Nephron progenitor cell (in vitro differentiated cells): ENCODE measurements at places on chromosomes 12 and 14.

GRCh38 chr12:53201177-53201541, 5.9 kb downstream of the ITGB7 start:
- H3K36me3 ChIP-seq: no peaks in the 10 kb centered on the region
- no peak overlapping the region for H3K4me3 ChIP-seq
- no peak for DNase-seq
- H3K27ac ChIP-seq: no peak overlapping the region
- peaks cover 9% of the 10 kb centered on the region for H3K4me1 ChIP-seq
- peaks cover 47% of the 10 kb centered on the region for H3K27me3 ChIP-seq

GRCh38 chr14:23627961-23628360, 8.2 kb upstream of the DHRS2 start:
- H3K36me3 ChIP-seq: no peaks in the 10 kb centered on the region

DNA sequence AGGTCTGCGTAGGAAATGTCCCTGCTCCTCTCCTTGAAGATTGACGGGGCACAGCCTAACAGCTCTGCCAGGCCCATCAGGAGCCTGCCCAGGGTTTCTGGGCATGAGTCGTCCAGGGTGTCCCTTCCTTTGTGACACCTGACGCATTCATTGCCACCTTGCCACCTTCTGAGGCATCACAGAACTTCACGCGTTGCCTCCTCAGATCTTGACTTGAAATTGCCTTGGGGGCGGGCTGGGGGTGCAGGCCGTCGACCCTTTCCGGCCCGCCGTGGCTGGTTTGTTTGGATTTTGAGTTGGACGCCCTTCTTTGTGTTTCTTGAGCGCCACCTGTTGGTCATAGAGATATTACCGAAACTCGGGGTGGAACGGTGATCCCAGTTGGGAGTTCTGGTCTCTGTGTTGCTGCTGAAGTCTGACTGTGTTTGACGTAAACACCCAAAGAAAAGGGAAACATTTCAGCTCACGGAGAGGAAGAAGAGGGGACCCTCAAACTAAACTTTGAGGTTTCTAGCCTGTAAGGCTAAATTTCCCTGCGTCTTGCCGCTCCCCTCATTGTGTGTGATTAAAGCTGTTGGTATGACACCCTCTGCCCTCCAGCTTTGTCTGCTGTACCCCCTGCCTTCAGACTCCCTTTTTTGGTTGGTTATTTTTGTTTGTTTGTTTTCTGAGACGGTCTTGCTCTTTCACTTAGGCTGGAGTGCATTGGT, 44.6 kb downstream of the MLXIP start:
- DNase-seq: peak; percentile 85
- H3K4me3 ChIP-seq: peak overlapping the region; percentile 32
- H3K4me1 ChIP-seq: peaks cover 31% of the 10 kb centered on the region
- H3K27ac ChIP-seq: peak overlapping the region; percentile 72
- peaks cover 5% of the 10 kb centered on the region for H3K36me3 ChIP-seq
- peaks cover 4% of the 10 kb centered on the region for H3K27me3 ChIP-seq

DNA sequence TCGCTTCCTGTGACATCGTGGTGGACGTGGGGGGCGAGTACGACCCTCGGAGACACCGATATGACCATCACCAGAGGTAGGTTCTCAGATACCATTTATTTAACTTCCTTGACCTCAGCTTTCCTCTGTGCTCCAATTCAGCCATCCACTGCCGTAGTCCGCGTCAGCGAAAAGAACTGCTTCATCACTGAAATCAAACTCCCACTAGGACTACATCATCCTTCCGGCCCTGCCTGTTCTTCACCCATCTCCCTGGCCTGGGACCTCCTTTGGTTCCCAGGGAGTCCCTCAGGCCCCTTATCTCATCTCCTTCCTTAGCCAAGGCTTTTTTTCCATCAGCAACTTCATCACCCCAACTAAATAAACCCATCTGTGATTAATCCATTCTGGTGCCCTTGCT, 692 bp downstream of the MYG1 start:
- peak overlapping the region; percentile 90 for H3K4me3 ChIP-seq
- peaks cover 64% of the 10 kb centered on the region for H3K4me1 ChIP-seq
- H3K36me3 ChIP-seq: peaks cover 23% of the 10 kb centered on the region
- H3K27me3 ChIP-seq: peaks cover 3% of the 10 kb centered on the region
- H3K27ac ChIP-seq: no peak overlapping the region
- no peak for DNase-seq

DNA sequence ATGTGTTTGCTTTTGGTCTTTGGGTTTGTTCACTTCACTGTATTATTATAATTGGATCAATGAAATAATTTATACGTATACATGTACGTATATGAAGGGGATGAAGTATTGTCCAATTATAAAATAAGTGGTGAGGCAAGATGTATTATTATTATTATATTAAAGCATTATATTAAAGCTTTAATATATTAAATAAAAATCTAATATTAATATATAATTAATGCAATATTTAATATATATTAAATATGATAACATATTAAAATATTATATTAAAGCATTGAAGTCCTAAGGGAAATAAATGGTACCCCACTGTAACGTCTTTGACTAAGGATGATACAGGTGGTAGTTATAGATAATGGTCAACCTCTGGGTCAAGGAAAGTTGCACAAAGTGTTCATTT, 63.7 kb upstream of the RTL1 start:
- no peaks in the 10 kb centered on the region for H3K4me1 ChIP-seq
- no peak overlapping the region for H3K4me3 ChIP-seq
- H3K36me3 ChIP-seq: no peaks in the 10 kb centered on the region
- peaks cover 11% of the 10 kb centered on the region for H3K27me3 ChIP-seq
- no peak overlapping the region for H3K27ac ChIP-seq

DNA sequence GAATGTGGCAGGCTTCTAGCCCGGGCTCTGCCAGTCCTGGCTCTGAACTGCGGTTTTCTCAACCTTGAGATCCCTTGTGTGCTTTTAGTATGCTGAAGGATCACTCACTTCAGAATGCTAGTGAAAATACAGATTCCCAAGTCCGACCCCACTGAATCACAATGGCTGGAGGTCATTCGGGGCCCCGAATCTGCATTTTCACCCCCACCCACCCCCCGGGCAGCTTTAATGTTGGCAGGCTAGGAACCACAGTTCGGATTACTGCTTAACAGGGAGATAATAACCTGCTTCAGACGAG, 573 bp upstream of the SUSD6 start:
- peaks cover 79% of the 10 kb centered on the region for H3K4me1 ChIP-seq
- DNase-seq: no peak
- no peak overlapping the region for H3K27ac ChIP-seq

DNA sequence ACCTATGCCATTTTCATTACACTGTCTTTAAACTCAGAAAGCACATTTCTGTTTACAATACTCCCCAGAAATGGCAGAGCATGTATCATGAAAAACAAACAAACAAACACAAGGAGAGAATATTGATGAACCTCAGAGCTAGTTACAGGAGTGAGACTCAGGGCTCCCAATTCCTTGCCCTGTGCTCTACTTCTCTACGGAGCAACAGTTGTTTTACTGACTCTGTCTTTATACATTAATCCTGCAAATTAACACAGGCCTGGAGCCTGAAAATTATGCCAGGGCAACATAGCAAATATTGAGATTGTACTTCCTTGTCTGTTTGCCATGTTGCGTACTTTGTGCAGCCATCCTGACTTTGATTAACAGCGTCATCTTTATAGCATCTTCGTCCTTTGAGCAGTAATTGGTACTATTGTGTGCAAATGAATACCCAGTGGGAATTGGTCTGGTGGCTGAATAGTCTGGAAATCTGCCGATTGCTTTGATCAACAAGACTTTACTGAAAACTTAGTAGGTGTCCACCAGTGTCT, 15.2 kb upstream of the AKAP6 start:
- DNase-seq: no peak
- H3K27ac ChIP-seq: no peak overlapping the region
- H3K36me3 ChIP-seq: no peaks in the 10 kb centered on the region
- H3K4me3 ChIP-seq: no peak overlapping the region
- peaks cover 8% of the 10 kb centered on the region for H3K4me1 ChIP-seq
- no peaks in the 10 kb centered on the region for H3K27me3 ChIP-seq

DNA sequence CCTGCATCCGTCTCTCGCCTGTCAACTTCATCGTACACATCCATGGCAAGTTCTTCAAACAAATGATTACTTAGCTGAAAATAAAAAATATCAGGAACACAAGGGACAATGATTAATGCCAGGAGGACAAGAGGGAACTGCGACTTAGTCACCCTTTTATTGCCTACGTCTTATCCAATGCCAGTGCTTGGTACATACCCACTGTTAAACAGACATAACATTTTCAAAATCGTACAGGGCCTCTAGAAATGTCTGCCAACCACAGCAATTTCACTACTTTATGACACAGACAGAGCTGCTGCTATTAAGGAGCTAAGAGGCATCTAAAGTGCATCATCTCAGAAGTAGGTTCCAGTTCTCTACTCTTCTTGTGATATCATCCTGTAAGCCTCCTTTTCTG, 34.6 kb downstream of the GIT2 start:
- no peaks in the 10 kb centered on the region for H3K27me3 ChIP-seq
- no peaks in the 10 kb centered on the region for H3K4me1 ChIP-seq
- no peak overlapping the region for H3K27ac ChIP-seq
- H3K36me3 ChIP-seq: peaks cover 70% of the 10 kb centered on the region
- no peak overlapping the region for H3K4me3 ChIP-seq
- DNase-seq: no peak

GRCh38 chr14:61525293-61526011, 169.9 kb upstream of the HIF1A start:
- peaks cover 12% of the 10 kb centered on the region for H3K4me1 ChIP-seq
- no peaks in the 10 kb centered on the region for H3K36me3 ChIP-seq
- no peak overlapping the region for H3K4me3 ChIP-seq
- H3K27me3 ChIP-seq: peaks cover 7% of the 10 kb centered on the region
- no peak for DNase-seq
- no peak overlapping the region for H3K27ac ChIP-seq

GRCh38 chr14:104351849-104352492, 213.6 kb downstream of the KIF26A start:
- peaks cover 5% of the 10 kb centered on the region for H3K4me1 ChIP-seq
- DNase-seq: no peak
- no peaks in the 10 kb centered on the region for H3K36me3 ChIP-seq
- no peak overlapping the region for H3K4me3 ChIP-seq

GRCh38 chr14:24921903-24922302, 128.0 kb downstream of the STXBP6 start:
- no peaks in the 10 kb centered on the region for H3K36me3 ChIP-seq
- no peaks in the 10 kb centered on the region for H3K27me3 ChIP-seq
- no peak overlapping the region for H3K4me3 ChIP-seq
- H3K4me1 ChIP-seq: peaks cover 16% of the 10 kb centered on the region

DNA sequence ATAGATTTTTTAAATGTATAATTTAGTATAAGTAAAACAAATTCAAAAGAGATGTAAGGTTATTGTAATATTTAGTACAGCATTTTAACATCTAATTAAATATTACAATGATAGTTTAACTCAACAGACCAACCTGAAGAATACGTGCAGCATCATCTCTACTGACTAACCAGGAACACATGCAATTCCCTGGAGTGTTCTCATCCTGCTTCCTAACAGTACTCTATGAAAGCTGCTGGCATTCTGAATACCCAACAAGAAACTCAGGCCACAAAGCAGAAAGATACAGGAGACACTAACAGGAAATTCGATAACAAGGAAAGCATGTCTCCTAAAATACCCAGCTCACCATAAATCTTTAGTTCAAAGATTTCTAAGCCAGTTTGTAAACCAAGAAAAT, 58.3 kb downstream of the CEP83 start:
- H3K4me3 ChIP-seq: no peak overlapping the region
- H3K4me1 ChIP-seq: no peaks in the 10 kb centered on the region
- no peaks in the 10 kb centered on the region for H3K27me3 ChIP-seq

GRCh38 chr14:61234215-61234916, 46.8 kb downstream of the TMEM30B start:
- H3K4me3 ChIP-seq: no peak overlapping the region
- H3K27me3 ChIP-seq: peaks cover 5% of the 10 kb centered on the region
- H3K36me3 ChIP-seq: no peaks in the 10 kb centered on the region
- no peak overlapping the region for H3K27ac ChIP-seq
- peaks cover 32% of the 10 kb centered on the region for H3K4me1 ChIP-seq
- DNase-seq: no peak

GRCh38 chr14:77154421-77154820, 12.8 kb upstream of the ZDHHC22 start:
- H3K4me1 ChIP-seq: peaks cover 22% of the 10 kb centered on the region
- H3K27me3 ChIP-seq: peaks cover 27% of the 10 kb centered on the region
- no peak for DNase-seq
- H3K27ac ChIP-seq: no peak overlapping the region

- H3K4me3 ChIP-seq: peak overlapping the region; percentile 81
- no peak for DNase-seq
- H3K27me3 ChIP-seq: peaks cover 35% of the 10 kb centered on the region
- H3K36me3 ChIP-seq: no peaks in the 10 kb centered on the region
- no peak overlapping the region for H3K27ac ChIP-seq
These were observed 908 bp upstream of the CDKL1 start for GRCh38 chr14:50397390-50398188.

DNA sequence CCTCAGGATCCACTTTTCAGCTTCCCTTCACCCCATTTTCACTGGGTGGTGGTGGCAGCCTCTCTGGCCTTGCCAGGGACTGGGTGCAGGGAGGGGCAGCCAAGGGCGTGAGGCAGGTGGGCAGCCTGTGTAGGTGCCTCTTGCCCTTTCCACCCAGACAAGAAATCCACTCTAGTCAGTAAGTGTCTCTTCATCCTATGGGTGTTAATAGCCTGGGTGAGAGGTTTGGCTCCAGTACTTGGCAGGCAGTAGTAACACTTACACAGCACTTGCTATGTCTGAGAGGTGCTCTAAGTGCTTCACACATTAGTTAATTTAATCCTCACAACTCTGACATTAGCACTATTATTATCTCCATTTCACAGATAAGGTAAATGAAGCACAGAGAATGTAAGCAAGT, 171.9 kb downstream of the EMP1 start:
- no peaks in the 10 kb centered on the region for H3K36me3 ChIP-seq
- no peak for DNase-seq
- no peaks in the 10 kb centered on the region for H3K4me1 ChIP-seq
- H3K27me3 ChIP-seq: peaks cover 17% of the 10 kb centered on the region

GRCh38 chr14:77478796-77479195, 19.8 kb downstream of the ISM2 start:
- H3K27me3 ChIP-seq: peaks cover 13% of the 10 kb centered on the region
- H3K36me3 ChIP-seq: no peaks in the 10 kb centered on the region
- no peak overlapping the region for H3K4me3 ChIP-seq
- DNase-seq: no peak
